Airway epithelial cell (primary cell): ENCODE measurements at places on chromosomes 1 and 21. TPM values are rescaled to one million over a fixed set of nuclear protein-coding genes. Genes with fewer than 3 reads are reported as not detected.

C1orf87 gene
- not detected in 2 replicates for total RNA-seq

ZNF695 gene
- 2.6 and 5.9 TPM in 2 replicates for total RNA-seq

SDC3 gene
- 5.3 and 7.3 TPM in 2 replicates for total RNA-seq

LEFTY1 gene
- not detected in 2 replicates for total RNA-seq

EDN2 gene
- total RNA-seq = 2.8 and 10.1 TPM in 2 replicates

AGO4 gene
- total RNA-seq = 4.8 and 9.5 TPM in 2 replicates

RHOU gene
- total RNA-seq = 0.07 and 0.19 TPM in 2 replicates
